ENCODE measurements at places on chromosomes 7 and 10.

DNA sequence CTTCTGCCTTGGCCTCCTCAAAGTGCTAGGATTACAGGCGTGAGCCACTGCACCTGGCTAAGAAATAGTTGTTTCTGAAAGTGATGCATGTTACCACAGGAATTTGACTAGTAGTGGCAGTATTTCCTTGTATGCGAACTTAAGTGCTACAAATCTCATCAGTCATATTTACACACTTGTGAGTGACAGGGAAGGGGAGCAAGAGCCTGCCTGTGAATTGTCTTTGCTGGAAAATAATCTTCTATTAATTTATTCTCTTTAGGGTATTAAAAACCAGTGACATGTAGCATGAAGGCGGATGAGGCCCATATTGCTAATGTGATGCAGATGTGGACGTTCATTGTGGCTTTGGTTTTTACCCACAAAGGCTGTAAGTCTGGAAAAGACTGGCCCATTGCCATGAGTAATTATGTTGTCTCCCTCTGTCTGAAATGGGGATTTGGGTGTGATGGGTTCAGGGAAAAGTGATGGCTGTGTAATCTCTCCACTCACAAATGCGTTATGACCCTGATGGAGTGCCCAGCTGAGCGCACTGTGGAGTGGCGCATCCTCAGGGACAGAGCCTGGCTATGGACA, 97.6 kb downstream of the CCNY start:
- DNase-seq, result no peak

- peak; percentile 34 for DNase-seq
Measured at GRCh38 chr7:129771201-129771927, 159.8 kb downstream of the NRF1 start.

DNA sequence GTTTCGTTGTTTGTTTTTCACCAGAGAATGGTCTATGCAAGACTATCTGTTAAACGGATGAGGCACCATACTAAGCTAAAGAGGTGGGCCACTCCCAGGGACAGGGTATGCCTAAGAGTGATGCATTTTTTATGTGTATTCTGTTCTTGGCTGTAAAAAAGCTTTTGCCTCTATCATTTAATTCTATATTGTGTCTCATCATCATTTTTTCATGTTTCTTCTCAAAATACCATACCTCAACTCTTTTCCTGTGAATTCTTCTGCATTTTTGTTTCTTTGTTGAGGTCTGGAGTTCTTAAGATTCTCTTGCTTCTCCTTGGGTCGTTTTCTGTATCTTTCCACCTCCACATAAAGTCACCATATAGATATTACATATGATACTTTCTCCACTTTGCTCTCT, 357.4 kb downstream of the GPR158 start:
- DNase-seq, result no peak

DNA sequence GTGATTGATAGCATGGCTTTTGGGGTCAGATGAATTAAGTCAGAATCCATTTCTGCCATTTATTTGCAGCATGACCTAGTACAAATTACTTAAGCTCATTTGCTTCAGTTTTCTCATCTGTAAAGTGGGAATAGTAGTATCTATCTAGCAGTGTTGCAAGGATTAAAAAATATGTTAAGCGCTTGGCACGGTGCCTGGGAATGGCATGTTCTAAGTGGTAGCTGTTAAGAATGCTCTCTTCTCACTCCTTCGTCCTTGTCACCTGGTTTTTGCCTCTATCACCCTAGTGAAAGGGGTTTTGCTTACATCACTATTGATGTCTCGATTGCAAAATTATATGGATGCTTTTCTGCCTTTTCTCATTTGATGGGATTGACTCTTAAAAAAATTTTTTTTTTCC, 7.4 kb downstream of the TMEM248 start:
- DNase-seq, result no peak

GRCh38 chr7:5678295-5679047, 103.0 kb downstream of the RNF216 start:
- no peak for DNase-seq

- DNase-seq, result peak; percentile 47
Measured at GRCh38 chr10:28367929-28368484, 65.1 kb upstream of the MPP7 start.

GRCh38 chr7:127732306-127732705, 80.3 kb downstream of the SND1 start:
- no peak for DNase-seq

DNA sequence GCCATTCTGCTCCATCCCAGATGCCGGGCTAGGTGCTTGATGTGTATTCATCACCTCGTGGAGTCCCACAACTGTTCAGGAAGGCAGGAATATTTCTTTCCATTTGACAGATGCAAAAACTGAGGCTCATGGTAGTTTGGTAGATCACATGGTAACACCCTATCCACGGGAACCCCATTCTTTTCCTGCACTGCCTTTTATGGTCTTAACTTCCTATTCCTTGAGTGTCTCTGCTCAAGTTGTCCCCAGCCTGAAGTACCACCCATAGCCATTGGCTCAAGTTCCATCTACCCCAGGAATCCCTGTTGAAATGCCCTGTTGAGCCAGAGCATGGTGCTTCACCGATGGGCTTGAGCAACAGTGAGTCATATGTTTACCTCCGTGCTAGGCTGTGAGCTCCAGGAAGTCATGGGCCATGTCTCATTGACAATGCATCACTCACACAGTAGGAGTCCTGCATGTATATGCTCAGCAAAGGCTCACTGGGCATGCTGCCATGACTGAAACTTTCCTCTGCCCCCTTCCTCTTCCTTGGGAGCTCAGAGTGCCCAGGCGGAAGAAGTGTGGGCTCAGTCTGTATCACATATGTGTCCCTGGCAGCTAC, 71.7 kb upstream of the ADAM12 start:
- no peak for DNase-seq

DNA sequence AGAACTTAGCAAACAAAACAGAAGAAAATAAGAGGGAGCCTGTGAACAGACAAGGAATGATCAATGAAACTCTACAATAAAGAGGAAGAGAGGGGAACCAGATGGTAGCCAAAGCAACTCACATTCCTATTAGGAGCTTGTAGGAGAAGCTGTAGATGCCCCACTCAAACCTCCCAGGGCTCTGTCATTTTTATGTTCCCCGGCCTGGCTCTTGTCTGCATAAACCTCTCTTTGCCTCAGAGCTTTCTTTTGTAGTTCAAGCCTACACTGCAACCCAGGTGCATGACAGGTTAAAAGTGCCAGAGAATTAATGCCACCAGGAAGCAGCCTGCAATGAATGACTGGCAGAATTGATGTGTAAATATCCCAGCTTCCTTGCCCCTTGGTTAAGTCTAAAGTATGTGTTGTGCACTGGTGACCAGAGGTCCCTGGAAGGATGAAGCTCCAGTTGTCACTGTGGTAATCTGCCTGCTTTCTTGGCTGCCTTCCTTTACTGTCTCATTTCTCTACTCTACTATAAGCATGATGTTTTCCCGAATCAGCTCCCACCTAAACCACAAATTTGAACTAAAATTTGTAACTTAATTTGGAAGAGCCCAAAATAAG, 40.4 kb downstream of the HDAC9 start:
- DNase-seq, result no peak

DNA sequence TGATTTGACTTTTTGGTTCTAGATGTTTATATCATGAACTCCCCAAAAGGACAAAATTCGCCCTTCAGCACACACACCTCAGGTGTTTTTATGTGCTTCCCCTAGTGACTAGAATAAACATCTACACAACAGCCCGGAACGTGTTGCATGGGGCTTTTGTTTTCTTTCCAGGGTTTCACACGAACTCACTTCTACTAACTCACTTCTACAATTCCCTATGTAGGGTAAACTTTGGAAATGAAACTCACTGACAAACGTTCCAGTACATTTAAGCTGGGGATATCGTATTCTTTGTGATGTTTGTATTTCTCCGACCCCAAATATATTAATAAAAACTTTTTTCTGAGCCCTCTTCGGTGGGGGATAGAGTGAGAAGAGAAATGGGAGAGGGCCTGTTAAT, 1.4 kb downstream of the TRA2A start:
- no peak for DNase-seq

- DNase-seq, result no peak
Measured at GRCh38 chr10:104449391-104449790, 95.8 kb downstream of the CFAP58 start.

DNA sequence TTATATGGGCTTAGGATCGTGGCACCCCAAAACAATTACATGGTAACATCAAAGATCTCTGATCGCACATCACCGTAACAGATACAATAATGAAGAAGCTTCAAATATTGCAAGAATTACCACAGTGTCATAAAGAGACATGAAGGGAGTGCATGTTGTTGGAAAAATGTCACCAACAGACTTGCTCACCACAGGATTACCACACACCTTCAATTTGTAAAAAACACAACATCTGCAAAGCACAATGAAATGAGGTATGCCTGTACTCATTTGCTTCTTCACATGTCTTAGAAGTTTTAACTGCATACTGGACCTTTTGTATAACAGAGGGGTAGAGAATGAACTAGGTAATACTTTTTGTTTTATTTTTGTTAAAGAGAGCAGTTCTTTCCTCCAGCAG, 96.6 kb downstream of the TPST1 start:
- no peak for DNase-seq

- no peak for DNase-seq
Measured at GRCh38 chr10:104639590-104640338, 1.3 kb upstream of the SORCS3 start.

GRCh38 chr10:27410153-27410552, 94.0 kb upstream of the RAB18 start:
- no peak for DNase-seq

DNA sequence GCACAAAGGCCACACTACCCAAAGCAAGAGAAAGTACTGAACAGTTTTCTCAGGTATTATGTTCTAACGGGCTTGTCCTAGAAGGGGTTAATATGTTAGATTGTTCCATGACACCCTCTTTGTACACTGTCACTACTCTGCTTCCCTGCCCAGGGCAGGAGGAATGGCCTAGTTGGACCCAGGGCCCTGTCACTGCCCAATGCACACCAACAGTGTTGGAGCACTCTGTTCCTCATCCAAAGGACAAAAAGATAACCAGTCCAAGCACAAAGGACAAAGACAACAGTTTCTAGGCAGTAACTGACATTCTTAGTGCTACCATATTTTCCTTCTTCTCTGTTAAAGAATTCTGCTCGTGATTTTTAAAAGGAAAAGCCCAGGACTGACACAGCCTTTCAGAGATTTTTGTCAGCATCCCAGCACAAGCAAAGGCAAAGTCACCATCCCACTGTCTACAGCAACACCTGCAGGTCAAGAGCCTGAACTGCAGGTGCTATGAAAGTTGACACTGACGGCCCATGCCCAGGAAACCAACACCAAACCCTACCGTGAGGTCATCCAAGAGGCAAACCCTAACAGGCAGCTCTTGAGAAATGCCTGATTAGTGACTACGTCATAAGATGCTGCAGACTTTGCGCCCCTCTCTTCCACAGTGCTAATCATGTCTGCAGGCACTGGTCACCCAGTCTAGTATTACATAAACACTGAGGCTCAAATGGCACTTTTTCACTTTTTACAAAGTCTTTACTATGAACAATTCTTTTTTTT, 13.2 kb downstream of the NUDCD3 start:
- peak; percentile 20 for DNase-seq

DNA sequence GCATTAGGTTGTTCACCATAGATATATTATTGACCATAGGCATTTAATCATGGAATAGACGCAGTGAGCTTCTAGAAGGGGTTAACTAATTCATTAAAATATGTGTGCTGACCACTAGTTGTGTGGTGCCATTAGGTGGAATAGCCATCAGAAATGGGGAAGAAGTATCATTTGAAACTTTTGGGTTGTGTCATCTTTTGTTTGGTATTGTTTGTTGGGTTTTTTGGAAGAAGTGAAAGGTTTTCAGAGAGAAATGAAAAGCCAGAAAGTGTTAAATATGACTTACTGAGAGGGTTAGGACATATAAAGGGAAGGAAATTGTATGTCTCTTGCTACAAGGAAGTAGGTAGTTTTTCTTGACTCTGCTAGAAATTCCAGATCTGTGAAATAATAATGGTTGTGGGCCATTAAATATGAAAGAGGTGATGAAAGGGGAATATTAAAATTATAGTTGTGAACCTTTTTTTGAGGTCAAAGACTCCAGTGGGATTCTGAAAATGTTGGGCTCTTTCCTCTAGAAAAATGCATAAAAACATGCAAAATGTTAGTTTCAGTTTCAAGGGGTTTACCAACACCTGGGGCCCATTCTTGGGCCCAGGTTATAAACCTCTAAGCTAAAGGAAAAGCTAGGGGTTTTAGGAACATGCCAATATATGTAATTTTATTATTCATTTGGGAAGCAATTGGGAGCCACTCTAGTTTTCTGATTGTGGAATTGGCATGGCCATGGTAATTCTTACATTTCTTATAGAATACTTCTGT, 348.5 kb downstream of the BBS9 start:
- no peak for DNase-seq

DNA sequence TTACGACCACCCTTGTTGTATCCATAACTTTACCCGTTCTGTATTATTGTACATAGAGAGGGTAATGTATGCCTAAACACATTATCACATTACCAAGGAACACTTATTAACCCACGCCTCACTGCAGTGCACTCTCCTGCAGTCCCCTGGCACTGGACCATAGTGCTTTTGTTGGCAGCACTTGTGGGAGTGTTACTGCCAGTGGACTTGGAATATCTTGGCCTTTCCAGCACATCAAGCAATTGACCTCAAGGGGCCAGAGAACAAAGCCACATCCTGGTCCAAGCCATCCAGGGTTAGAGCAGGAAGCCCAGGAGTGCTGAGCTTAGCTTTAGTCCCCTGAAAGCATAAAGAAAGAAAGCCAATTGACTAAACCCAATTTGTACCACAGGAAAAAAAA, 304.2 kb downstream of the PCDH15 start:
- DNase-seq, result no peak

DNA sequence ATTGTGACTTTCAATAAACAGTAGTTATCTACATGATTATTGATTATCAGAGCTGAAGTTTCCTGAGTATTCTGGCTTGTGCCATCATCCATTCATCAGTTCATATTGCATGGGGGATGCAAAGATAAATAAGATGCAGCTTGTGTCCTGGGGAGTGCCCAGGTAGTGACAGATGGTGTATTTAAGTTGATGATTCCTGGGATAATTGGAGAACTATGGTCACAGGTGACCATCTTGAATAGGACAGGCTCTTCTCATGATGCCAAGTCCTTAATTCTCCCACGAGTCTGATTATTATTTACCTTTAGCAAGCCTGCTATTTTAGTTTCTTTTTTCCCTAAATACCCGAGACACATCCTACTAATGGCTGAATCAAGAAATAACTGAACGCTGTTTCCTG, 64.9 kb downstream of the PLPP4 start:
- DNase-seq, result no peak

DNA sequence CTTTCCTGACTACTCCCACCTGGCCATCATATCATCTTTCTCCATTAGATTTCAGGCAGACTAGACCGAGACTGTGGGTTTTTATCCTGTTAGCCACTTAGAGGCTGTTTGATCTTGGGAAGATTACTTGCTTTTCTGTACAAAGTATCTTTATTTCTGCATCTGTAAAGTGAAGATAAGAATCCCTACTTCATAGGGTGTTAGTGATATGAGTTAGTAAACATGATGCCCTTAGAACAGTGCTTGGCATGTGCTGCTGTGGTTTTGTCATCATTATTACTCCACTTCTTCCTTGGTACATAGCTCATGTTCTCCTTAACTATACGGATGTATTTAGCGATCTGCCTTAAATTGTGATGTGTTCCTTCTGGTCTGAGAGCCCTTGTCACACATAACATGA, 165.2 kb downstream of the AUTS2 start:
- no peak for DNase-seq

All from GDM1 (cell line).